ENCODE measurements at places on chromosomes 3 and 15.

DNA sequence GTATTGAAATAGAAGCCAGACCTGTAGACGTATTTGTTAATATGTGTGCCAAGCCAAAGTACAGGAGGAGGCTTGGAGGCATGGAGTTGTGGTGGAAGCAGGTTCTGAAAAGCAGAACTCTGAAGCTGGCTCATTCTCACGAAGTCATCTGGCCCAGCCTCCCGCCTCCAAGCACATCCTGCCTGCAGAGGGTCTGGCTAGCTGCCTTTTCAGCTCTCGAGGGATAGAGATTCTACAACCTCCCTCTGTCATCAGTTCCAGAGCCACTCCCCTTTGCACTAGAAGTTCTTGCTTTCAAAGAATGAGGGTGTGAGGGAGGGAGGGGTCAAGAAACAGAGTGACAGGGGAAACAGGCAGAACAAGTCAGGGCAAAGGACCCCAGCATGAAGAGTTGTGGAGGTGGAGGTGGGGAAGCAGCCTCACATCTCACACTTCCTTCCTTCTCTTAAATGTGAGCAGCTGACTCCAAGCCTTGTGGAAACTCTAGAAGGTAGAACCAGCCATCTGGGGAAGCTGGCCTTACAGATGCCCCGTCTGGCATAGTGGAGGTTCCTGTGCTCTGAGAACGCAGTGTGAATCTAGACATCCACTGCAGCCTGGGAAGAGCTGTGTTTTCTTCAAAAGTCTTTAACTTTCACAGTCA, 95.3 kb downstream of the SLC49A4 start:
- DNase-seq = no peak

GRCh38 chr3:12756175-12756574, 2.9 kb downstream of the TMEM40 start:
- no peak for DNase-seq

DNA sequence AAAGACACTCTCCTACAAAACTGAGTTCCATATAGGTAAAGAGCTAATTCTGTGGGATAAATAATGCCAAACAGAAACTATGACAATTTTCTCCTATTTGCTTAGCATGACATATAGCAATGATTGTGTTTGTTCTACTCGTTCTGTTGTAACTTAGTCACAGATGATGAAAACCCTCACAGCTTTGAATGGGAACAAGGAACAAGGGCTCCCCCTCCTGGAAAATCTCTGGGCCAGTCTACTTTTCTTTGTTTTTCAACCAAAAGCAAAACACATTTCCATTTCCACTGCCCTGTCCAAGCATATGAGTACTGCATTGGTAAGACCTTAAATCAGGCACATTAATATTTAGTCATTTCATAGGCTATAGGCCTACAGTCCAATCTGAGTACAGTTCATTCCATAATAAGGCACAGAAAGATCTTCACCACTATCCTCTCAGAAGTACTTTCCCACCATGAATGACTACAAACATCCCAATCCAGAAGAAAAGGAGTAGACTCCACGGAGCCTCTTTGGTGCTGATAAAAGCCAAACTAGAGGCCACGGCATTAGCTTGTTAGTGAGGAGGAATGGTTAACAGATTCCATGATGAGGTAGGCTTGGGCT, 67.1 kb downstream of the ATP8B4 start:
- peak; percentile 31 for DNase-seq

DNA sequence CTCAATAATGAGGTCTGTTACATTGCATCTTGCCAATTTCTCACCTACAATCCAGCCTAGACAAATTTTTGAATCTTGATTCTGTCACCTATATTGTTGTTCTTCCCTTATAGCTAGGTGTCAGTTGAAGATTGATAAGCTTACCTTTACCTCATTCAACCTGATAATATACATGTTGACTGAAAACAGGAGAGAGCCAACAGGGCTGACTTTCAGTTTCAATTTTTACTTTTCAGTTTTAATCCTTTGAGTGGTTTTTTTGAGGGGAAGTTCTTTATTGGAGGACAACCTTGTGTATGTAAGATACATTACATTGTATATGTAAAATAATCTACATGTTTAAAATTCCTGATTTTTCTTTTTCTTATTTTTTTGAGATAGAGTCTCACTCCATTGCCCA, 5.8 kb downstream of the ATP13A5 start:
- DNase-seq = no peak

- DNase-seq = no peak
Observed at GRCh38 chr15:90231028-90232017, 2.4 kb downstream of the CIB1 start.

DNA sequence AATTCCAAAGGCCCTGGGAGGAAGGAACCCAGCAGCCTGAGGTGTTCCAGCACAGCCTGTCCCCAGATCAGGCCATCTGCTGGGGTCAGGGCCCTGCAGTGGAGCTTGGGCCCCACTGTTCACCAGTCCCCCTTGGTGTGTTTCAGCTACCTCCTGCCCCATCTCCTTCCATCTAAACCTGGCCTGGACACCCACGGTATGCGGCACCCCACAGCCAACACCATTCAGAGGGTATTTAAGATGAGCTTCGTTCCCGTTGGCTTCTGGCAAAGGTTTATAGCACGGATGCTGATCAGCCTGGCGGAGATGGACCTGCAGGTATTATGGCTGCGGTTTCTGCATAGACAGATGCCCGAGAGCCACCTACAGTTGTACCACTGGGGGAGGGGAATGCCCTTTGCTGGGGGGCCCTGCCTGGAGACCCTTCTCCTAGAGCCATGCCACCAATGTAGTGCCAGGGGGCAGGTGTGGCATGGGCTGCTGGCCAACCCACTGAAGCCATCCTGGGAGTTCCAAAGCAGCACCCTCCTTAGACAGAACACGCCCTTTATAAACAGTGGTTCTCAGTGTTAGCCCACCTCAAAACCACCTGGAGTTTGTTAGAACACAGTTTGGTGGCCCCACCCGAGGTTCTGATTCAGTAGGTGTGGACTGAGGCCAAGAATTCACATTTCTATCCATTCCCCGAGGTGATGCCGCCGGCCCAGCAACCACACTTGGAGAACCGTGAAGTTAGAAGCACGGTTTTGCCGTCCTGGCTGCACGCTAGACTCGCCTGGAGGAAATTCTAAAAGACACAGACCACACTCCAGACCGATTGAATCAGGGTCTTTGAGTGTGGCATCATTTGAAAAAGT, 126.9 kb downstream of the LRRK1 start:
- DNase-seq = no peak

Measured in NCI-H510A treated with DMSO at 0.1 percent for 48 hours (cell line).